Stimulated activated CD8-positive, alpha-beta memory T cell treated with anti-CD3 and anti-CD28 coated beads, Interleukin-15, amount 100 ng/mL, for 1 hour (primary cell): ENCODE measurements at places on chromosomes 12 and 14.

DNA sequence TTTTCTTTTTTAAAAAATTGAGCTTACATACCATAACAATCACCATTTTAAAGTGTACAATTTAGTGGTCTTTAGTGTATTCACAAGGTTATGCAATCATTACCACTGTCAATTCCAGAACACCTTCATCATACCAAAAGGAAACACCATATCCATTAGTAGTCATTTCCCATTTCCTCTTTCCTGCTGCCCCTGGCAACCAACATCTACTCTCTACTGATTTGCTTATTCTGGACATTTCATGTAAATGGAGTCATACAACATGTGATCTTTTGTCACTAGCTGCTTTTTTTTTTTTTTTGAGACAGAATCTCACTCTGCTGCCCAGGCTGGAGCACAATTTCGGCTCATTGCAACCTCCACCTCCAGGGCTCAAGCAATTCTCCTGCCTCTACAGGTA lies 66.8 kb upstream of the CFL2 start:
- DNase-seq = no peak

- DNase-seq = no peak
Measured at GRCh38 chr12:100566887-100567637, 6.4 kb upstream of the GAS2L3 start.

DNA sequence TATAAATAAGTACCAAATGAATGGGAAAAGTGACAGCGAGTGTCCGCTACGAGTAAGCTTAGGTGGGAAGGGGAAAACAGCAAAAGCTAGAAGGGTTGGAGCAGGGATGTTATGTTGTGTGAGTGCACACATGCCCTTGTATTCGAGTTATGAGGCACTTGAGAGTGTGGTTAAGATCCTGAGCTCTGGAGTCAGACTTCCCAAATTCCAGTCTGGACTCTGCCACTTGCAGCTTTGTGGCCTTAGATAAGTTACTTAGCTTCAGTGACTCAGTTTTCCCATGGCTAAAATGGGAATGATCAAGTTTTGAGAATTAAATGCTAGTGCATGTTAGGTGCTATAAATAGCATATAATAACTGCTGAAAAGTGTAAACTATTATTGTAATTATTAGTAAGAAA lies 44.9 kb downstream of the KTN1 start:
- no peak for DNase-seq

GRCh38 chr12:95674631-95675030 lies 115.9 kb downstream of the NTN4 start:
- DNase-seq = no peak

DNA sequence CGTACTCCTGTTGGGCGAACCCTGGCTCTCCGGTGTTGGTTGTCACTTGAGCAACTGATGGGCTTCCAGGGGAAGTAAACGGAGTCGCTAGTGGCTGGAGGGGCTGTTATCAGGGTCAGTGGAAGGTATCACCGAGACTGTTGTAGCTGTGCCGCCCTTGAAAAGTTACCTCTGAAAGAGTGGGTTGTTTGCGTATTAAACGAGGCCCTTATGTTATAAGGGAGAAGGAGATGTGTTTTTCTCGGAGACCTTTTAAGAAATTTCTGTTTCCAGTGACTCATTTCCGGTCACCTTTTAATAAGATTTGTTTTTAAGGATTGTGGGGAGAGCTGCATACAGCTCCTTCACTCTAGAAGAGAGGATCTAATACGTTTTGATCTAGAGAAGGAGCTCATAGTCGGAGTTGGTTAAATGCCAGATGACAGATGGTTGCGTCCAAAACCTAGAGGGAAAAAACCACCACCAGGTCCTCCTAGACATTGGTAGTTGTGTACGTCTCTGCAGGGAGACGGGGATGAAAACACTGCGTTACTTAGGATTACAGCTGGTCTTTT lies 750 bp upstream of the DBX2 start:
- no peak for DNase-seq

DNA sequence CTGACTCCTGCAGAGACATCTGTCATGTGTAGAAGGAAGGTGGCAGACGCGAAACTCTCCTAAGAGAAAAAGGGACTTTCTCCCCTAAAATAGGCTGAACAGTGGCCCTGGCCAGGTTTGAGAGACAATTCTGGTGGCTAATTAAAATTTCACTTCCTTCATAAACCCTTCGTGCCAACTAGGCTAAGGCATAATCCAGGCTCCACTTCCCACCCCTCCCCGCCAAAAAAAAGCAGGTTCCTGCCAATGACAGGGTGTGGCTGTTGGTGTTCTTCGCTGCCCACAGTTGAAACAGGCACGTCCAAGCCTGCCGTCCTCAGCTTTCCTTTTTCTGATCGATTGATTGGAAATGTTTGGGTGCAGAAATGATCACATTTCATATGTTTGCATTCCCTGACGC lies 144.6 kb downstream of the GCH1 start:
- DNase-seq = no peak
